ENCODE measurements at places on chromosomes 11 and 22.

- no peak for DNase-seq
These were observed 1.5 kb upstream of the CLDN5 start for GRCh38 chr22:19525666-19526065.

DNA sequence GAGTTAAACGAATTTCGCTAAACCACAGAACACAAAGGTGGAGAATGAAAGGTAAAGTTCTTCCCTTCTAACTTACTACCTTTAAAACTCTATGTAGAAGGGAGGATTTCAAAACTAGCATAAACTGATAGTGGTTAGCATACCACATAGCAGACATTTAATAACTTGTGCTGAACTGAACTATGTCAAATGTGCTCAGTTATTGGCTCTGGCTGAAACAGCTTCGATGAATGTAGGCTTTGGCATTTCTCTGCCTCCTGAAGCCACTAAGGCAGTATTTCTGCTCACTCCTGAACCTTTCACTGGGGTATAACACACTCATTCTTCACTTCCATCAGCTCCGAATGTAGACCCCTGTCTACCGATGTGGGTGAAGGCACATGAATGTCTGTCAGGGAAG is 1188.1 kb downstream of the LRRC4C start:
- DNase-seq = no peak

GRCh38 chr11:114395736-114396135 is 4.6 kb downstream of the C11orf71 start:
- DNase-seq = no peak

GRCh38 chr22:21106000-21106399 is 60.3 kb downstream of the LRRC74B start:
- no peak for DNase-seq
